K562 (cell line): ENCODE measurements at places on chromosomes 2 and 18.

DNA sequence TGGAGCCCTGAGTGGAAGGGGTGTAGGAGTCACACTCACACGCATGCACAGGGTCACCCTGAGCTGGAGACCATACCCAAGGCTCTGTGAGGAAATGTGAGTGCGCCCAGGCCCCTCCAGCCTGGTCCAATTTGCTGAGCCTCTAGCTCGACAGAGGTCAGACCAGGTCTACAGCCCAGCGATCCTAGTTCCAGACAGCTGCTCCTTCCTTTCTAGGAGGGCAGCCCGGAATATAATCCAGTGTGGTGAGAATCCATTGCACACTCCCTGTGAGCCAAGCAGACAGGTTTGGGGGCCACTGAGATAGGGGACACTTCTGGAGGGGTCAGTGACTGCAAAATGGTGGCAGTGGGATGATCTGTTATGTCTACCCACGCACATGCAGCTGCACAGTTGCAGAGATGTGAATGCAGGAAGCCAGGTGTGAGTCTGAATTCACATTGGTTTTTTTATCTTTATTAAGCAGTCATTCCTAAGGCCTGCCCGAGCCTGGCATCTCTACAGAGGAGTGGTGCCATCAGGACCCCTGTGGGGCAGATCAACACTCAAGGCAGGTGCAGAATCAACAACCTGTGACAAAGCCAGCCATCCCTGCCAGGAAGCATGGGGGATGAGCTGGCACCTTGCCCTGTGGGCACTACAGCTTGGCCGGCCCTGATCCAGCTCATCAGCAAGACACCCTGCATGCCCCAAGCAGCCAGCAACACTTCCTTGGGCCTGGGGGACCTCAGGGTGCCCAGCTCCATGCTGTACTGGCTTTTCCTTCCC is at the start of gene GPR148:
TSS of gene GPR148 (plus strand) at position 522 of the 768 bp plus-strand sequence. CDS start at position 604, 82 bp downstream.
- no peak for DNase-seq

GRCh38 chr2:98134172-98135005 is 47.4 kb downstream of the VWA3B start:
- peak; percentile 9 for DNase-seq

- DNase-seq, result no peak
Measured at GRCh38 chr2:78383576-78383975, 641.9 kb upstream of the REG3G start.

- DNase-seq, result no peak
Measured at GRCh38 chr2:86615596-86615995, 8.1 kb downstream of the RNF103 start.

DNA sequence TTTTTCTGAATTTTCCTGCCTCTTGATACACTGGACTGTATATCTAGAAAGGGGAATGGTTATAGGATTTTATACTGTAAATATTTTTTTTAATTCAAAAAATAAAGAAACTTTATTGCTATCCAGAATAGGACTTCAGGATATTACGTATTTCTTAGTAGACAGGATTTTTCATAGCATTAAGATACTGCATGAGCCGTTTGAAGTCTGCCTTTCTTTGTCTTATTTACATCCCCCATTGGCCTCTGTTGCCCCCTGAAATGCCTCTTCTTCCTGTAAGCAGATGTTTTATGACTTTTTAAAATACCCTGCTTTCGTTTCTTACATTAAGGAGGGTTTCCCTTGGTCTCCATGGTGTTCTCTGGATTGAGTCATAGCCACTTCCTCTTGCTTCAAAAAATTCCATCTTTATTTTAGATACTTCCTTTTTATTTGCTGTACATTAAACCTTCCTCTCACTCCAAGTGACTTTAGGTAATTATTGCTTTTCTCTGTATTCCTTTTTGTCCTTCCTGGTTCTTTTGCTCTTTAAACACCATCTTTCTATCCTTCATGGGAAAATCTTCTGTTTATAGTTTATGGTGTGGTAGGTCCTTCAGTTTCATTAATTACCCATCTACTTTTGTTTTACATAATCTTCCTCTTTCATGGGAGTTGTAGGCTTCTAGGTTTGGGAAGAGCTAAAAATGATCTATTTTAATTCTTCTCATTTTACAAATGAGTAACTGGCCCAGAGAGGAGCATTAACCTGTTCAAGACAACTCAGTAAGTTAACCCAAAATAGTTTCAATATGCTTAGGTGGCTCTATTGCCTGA is 72.6 kb downstream of the ZNF532 start:
- no peak for DNase-seq

DNA sequence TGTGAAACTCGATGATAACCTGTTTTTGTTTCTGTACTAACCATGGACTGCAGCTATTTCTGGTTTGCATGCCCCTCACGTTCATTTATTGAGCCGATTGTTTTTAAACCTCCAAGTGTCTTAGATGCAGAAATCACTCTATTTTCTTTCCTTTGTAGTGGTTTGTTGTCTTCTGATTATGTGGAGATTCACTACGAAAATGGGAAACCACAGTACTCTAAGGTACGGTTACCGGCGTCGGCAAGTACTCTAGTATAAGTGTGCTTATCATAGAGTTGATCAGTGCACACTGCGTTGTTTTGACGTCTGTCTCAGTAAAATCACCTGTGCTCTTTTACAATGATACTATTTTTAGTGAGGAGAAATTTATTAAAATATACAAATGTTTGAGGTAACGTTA is 87.4 kb downstream of the ADAM23 start:
- DNase-seq, result no peak

GRCh38 chr2:96540136-96540535 is 3.6 kb downstream of the ARID5A start:
- no peak for DNase-seq

DNA sequence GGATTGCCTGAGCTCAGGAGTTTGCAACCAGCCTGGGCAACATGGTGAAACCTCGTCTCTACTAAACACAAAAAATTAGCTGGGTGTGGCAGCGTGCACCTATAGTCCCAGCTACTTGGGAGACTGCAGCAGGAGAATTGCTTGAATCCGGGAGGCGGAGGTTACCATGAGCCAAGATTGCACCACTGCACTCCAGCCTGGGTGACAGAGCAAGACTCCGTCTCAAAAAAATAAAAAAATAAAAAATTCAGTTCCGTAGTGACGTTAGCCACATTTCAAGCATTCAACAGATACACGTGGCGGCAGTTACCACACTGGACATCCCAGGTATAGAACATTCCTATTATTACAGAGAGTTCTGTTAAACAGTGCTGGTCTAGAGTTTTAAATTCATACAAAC is 4.5 kb downstream of the KANSL3 start:
- no peak for DNase-seq

GRCh38 chr2:100542418-100542817 is 20.4 kb upstream of the PDCL3 start:
- no peak for DNase-seq

GRCh38 chr2:46381263-46381849 is 84.1 kb downstream of the EPAS1 start:
- DNase-seq, result no peak

DNA sequence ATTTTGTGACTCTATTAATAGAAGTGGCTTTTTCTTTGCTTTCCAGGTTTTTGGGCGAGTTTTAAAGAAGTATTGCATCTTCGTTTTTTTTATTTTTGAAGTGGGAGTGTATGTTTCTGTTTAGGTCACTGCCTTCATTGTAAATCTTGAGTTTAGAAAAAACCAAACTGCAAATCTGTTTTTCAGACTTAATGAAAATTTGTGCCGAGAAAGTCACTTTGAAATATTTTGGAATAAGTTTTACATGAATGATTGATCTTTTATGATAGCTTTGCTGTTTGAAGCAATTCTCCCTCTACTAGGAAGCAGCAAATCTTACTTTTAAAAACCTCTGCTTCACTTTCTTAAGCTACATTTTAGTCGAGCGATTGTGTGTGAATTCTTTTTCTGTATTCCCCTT is 2.2 kb downstream of the SMAD4 start:
- no peak for DNase-seq

DNA sequence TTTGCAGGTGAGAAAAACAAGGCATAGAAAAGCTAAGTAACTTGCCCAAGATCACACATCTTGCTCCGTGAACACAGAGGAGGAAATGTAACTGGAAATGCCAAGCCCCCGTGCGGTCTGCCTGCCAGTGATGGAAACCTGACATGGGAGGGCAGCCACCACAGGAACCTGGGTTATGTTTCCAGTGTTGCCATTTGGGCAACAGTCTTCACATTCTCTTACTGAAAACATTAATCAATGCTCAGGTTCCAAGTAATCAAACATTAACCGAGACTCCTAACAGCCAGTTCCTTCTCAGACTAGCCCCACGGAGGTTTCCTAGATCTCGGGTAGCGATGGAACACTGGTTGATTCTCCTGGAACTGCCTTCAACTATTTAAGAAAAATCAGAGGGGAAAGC is 2.5 kb downstream of the TGFA start:
- no peak for DNase-seq

GRCh38 chr2:230569298-230569697 is 143.3 kb upstream of the CAB39 start:
- no peak for DNase-seq

- no peak for DNase-seq
Measured at GRCh38 chr2:191500566-191500883, 177.4 kb upstream of the NABP1 start.

DNA sequence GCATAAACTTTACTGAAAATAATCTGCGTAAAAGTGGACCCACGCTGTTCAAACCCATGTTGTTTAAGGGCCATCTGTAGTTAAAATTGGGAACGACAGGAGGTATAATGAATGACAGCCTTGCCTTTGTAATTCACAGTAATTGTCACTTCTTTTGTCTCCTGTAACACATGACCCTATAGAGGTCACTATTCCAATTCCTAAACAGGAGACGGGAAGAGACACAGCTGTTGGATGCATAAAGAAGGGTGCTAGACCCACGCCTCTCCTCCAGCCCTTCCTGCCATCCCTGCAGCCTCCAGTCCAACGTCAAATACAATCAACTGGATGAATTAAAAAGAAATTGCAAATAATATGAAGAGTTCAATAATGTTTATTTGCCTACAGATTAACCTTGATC is 63.1 kb upstream of the NFATC1 start:
- DNase-seq, result no peak

- no peak for DNase-seq
Measured at GRCh38 chr18:3455907-3456685, 6.1 kb downstream of the TGIF1 start.

- DNase-seq, result no peak
Measured at GRCh38 chr2:226636586-226636985, 163.0 kb downstream of the IRS1 start.

GRCh38 chr2:40087434-40087833 is 308.4 kb upstream of the THUMPD2 start:
- DNase-seq, result no peak

DNA sequence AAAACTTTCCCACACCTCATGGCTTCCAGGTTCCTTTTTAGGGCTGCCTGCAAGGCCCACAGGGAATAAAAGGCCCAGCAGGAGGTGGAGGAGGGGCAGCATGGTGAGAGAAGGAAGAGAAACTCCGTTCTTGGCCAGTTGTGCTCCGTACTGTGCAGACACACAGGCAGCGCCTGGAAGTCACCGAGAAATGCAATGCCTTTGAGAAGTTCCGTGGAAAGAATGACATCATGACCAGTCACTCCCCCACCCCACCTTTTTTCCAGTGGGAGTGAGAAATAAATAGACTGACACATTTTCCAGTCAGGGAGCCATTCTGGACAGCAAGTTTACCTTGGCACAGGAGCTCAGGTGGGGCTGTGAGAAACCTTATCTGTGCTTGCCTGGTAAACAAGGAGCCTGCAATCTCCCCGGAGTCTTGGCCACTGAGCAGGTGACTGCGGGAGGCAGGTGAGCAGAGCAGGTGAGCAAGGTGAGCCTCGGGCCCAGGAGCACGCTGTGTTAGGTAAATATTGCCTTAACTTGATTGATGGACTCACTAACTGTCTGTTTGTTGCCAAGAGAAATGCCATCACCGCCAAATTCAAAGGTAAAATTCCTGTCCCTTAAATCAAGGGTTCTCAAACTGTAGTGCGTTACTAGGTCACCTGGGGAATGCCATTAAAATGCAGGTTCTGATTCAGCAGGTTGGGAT is 13.5 kb upstream of the LBH start:
- DNase-seq, result no peak

GRCh38 chr2:20365249-20365817 is 14.7 kb upstream of the PUM2 start:
- no peak for DNase-seq

- DNase-seq, result no peak
Measured at GRCh38 chr2:164657129-164657528, 35.8 kb upstream of the GRB14 start.

- DNase-seq, result no peak
Measured at GRCh38 chr2:46302005-46302695, 4.9 kb downstream of the EPAS1 start.

- DNase-seq, result no peak
Measured at GRCh38 chr2:58202404-58202803, 38.7 kb downstream of the FANCL start.

- no peak for DNase-seq
Measured at GRCh38 chr2:63665091-63665490, 76.3 kb downstream of the MDH1 start.

GRCh38 chr2:43707255-43708015 is 31.2 kb upstream of the C1GALT1C1L start:
- DNase-seq, result peak; percentile 25

DNA sequence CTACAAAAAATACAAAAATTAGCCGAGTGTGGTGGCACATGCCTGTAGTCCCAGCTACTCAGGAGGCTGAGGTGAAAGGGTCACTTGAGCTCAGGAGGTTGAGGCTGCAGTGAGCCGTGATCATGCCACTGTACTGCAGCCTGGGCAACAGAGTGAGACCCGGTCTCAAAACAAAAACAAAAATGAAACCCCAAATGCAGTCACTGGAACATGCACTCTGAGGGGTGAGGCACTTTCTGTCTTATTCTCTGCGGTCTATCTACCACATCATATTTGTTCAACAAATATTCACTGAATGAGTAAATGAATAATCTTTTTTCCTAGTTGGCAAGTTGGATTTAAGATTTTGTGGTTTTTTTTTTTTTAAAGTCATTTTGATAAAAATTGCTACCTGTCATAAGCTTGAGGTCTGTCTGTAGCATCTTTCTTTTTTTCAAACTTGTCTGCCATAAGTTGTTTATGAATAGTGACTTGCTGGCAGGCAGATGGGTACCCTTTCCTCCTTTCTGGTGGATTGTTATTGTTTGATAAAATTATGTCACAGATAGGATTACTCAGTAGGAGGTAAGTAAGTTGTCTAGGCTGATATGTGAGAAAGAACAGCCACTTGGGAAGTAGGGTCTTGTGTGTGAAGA is 11.8 kb downstream of the CHRNA1 start:
- DNase-seq, result no peak

DNA sequence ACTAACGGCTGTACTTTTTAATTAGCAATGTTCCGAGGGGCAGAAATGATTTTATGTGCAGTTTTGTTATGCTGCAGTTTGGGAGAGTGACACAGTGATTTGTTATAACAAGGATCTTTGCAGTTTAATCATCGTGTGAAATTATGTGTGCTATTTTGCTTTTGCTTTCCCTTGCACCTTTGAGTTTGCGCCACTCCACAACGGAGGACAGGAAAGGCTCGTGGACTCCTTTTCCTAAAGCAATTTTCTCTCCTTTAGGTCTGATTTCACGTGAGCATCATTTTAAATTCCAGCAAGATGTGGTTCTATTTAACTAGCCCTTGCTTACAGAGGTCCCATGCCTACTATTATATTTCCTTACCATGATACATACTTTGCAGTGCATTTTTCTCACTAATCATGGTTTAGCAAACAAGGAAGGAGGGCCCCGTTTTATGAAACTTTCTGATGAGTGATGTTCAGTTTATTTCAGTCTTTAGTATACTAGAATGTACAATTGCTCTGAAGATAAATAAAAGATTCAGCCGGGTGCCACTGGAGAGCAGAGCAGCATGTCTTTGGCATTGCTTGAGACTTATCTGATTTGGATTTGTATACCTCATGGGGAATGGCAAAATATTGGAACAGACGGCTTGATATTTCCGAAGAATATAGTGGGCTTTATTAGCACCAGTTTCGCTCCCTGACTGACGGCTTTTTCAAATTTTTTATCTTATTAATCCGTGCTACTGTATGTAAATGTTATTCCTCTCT is 528.2 kb upstream of the FANCL start:
- no peak for DNase-seq
